ENCODE measurements at places on chromosomes 1 and 21.

DNA sequence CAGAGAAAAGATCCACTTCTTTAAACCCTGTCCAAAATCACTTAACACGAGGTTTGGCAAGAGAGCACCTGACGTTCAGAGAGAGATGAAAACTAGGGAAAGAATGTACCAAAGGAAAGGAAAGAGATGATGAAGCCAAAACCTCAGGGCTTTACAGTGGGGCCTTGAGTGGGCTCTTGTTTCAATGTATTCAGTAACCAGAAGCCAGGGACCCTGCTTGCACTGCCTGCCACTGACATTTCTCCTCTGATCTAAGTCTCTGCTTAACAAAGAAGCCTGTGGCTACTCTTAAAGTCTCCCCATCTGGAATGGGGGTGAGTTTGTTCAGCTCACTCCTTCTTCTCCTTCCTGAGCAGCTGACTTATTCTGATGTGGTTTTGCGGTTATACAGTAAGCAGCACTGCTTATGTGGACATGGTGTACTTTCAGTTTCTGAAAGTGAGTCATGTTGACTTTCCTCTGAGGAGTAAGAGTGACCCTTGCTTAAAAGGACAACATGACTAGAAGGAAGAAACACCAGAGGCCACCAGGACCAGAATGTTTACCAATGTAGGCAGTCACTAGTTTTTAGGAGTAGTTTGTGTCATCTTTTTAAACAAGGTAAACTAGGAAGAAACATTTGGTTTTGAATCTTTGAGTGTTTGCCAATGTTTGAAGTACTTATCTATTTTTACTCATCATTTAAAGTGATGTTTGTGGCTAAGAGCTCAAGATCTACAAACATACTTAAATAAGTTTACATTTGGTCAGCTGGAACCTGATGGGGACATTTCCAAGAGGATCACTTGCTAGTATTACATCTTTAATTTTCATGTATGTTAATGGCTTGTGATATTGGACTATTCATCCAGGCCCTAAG is 87.4 kb downstream of the FASLG start:
- peak; percentile 47 for DNase-seq

DNA sequence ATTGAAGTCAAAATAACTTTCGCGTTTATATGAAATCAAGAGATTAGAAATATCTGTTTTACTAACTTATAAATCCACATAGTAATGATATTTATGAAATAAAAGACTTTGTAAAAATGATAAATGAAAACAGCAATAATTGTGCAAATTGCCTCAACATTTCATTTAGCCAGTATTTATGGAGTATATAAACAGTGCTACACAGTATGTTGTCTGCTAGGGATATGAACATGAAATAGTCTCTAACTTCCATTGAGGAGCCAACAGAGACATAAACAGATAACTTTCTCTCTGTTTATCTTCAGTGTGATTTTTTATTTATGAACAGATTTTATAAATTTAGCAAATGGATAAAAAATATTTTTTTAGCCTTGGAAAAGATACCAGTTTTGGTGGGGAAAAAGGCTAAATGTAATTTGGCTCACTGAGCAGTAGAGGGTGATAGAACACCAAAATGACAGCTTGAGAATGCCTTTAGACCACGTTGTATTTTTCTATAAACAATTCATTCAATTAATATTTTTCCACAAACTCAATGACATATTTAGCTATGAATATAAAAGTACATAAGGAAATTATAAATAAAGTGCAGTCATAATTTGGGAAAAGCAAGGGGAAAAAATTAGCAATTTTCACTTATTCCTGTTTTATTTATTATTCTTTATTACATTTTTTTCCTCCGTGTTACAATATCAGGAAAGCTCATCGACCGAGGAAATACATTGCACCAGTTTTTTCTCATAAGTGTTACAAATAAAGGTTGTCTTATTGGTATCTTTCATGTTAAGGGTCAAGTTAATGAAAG is 47.5 kb upstream of the EEIG2 start:
- DNase-seq = no peak

DNA sequence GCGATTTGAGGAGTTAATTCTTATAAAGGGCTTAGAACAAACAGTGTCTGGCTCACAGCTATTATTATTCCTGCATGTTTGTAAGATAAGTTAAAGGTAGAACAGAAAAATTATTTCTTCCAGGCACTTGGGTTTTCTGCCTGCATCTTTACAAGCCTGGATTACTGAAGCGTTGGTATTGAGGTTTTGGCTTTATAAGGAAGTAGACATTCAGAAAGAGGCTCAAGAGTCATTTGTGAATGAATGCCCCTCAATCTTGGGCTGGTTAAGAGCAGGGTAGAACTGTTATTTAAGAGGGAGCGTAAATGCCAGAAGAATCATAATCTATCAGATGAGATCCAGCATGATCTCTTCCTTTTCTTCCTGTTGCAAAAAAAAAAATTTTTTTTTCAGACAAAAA is 77.3 kb upstream of the ARID1A start:
- DNase-seq = no peak

DNA sequence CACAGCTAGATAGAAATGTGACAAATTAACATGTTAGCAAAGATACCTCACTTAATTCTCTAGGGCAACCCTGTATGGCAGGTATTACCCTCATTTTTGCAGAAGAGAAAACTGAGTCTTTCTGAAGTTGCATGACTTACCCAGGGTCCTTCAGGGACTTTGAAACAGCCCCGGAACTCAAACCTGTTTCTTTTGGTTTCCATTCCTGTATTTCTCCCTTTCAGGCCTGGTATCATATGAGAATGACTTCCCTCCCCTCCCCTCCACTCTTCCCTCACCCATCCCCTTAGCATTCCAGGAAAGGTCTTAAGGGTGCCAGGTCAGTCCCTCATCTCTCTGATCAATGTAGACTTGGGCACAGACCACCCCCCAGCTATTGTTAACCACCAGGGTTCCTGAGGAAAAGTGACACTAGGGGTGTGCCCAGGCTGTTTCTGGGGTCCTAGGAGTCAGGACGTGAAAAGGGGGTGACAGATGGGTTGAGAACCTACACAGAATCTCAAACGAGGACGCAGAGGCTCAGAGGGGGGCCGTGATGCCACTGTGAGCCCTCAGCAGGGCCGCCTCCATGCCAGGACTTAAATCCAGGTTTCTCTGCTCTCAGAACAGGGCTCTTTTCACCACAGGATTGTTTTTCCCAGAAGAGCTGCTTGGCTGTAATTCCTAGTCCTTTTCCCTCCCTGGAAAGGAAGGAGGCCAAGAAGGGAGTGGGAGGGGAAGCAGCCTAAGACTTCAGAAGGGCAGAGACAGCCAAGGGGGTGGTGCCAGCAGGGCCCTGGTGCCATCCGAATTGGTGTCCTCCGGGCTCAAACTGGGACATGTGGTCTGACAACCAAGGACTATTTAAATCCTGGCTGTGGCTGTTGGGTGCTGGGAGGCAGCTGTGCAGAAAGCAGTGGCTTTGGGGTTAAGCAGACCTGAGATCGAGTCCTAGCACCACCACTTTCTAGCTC is 2.1 kb upstream of the WASF2 start:
- DNase-seq = peak; percentile 33

GRCh38 chr1:6027591-6027990 is 18.1 kb upstream of the KCNAB2 start:
- peak; percentile 15 for DNase-seq

DNA sequence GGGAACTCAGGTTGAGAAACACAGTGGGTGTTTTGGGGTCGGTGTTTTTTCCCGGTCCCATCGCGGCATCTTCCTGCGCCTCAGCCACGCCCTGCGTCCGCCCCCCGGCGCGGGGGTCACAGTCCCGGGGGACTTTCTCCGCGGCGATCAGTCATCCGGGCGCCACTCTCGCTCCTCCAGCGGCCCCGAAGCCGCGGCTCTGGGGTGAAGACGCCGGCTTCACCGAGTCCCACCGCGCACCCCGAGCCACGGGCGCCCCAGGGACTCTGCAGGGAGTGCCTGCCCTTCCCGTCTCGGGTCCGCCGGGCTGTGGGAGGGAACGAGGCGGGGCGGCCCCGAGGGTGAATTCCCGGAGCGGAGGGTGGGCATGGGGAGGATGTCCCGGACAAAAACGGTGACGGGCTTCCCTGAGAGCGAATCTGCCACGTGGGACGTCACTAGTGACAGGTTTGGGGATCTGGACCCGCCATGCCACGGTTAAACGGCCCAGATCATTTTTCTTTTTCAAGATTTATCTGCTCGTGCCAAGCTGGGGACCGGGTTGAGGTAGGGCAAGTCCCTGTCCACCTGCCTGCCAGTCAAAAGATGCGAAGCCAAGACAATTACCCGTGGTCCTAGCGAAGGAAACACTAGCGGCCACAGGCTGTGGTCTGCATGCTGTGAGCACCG is 717 bp upstream of the BATF3 start:
- peak; percentile 84 for DNase-seq

DNA sequence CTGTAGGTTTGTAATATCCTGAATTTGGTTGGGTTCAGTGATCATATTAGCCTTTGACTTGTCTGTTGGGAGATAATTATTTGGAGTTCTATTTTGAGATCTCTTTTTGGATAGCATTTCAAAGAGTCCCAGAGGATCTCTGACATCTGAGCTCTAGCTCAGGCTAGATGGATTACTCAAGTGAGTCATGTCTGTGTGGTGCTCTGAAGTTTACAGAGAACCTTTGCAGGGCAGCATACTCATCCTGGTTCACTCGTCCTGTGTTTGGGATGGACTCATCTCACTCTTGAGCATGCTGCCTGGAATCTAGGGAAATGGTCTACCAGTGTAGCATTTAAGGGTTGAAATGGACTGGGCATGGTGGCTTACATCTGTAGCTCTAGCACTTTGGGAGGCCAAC is 29.4 kb upstream of the BMP8A start:
- DNase-seq = no peak

DNA sequence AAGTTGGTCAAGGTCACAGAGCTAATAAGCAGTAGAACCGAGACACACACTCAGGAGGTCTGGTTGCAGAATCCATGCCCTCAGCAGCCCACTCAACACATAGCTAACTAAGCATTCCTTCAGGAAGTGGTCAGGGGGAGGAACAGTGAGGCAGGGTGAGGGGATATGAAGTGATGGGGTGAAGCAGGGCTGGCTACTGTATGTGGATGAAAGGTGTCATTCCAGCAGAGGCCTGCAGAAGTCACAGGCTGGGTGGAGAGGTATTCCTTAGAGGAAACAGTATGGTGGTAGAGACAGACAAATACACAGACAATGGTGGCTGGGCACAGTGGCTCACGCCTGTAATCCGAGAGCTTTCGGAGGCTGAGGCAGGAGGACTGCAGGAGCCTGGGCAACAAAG is 14.1 kb downstream of the TMCO4 start:
- no peak for DNase-seq

DNA sequence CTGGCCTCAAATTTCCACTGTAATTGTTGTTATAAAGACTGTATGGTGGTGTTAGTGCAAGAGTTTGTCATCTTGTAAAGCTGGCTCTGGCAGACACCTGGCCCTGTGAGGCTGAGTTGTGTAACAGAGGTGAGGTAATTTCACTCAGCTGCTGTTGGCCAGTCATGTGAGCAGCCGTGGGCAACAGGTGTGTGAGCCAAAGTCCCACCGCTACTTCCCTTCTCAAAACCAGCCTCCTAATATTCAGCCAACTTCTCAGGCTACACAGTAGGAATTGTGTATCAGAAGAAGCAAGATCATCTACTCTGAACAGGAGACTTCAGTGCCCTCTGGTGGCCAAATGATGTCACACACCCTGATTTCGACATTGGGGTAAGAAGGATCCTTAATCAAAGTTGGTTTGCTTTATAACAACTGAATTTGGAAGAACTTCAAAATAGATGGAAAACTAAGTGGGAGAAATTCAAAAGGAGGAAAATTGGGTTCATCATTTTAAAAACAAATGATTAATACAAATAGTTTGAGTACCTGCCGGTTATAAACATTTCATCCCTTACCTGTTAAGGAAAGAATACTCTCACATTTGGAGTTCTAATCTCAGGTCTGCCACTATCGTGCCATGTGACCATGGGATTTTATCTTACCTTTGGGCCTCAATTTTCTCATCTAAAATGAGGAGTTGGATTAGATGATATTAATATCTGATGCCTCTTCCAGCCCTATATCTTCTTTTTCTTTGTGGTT is 2.6 kb upstream of the CREG1 start:
- DNase-seq = peak; percentile 41

DNA sequence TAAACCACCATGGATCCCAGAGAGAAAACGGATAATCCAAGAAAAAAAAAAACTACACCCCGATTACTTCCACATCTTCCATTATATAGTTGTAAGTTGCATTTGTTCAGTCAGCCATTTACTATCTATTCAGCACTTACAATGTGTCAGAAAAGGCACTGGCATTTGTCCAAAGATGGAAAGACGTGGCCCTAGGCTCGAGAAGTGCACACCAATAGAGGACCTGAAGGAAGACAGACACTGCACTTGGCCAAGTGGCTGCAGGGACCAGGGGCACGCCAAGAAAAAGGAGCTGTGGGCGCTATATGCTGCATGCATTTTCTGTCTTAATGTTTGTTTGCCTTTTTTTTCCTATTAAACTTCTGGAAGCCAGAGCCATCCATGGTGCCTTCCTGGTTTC is 45.2 kb upstream of the LYST start:
- DNase-seq = no peak

DNA sequence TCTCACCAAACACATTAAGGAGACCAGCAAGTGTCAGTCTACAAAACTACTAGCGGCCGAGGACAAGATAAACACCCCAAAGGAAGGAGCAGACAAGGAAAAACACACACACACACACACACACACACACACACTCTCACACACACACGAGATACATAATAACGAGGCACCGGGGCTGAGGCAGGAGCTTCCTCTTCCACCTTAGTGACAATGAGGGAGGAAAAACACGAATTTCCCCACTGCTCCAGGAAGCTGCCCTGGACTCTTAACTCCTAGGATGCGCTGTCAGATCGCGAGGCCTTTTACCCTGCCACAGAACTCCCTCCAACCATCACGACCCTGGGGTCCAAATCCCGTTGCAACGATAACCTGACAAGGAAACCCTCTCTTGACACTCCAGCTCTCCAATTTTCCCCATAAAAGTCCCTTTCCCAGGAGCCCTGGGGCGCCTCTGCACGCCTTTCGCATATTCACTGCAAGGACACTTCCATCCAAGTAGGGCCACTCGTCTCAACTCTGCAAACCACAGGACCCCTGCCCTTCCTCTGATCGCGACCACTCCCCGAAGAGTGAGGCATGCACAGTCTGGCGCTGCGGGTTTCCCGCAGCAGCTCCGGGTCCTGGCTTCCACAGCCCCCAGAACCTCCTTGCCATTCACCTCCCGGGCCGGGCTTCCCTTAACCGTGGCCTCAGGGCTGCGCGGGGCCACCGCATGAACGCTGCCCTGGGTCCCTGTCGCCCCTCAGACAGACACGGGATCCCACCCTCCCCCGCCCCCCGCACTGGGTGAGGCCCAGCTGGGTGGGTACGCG is 581 bp downstream of the ETV3 start:
- DNase-seq = no peak

DNA sequence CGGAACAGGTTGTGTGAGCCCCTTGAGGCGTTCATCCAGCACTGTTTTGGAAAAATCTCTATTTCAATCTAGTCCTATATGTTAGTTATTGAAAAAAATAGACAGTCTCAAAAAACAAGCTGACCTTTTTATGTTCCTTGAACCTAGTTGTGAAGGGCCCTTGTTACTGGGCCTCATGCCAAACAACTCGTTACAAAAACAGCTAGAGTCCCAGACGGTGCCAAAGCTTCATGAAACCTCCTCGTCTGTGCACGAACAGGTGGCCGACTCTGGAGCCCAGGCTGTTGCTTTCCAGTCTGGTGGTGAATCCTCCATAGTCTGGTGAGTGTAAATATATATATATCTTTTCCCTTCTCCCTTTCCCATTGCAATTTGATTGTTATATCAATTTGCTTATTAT is at the start of gene CHIA:
CHIA (plus strand) TSS at position 222 of the 400 bp plus-strand sequence. CDS start 19,617 bp downstream, outside the sequence.
- DNase-seq = no peak

- no peak for DNase-seq
Measured at GRCh38 chr1:229221106-229222019, 49.5 kb upstream of the RAB4A start.

Data from stimulated activated naive B cell treated with anti-CD40 and anti-IgM and Interleukin-4, amounts not matched to agents 10 μg/mL and 1 μg/mL and 100 μg/mL, for 72 hours (primary cell).